ENCODE measurements at places on chromosomes 3 and 15.

GRCh38 chr3:13696699-13697098, 147.8 kb downstream of the FBLN2 start:
- no peak for DNase-seq

DNA sequence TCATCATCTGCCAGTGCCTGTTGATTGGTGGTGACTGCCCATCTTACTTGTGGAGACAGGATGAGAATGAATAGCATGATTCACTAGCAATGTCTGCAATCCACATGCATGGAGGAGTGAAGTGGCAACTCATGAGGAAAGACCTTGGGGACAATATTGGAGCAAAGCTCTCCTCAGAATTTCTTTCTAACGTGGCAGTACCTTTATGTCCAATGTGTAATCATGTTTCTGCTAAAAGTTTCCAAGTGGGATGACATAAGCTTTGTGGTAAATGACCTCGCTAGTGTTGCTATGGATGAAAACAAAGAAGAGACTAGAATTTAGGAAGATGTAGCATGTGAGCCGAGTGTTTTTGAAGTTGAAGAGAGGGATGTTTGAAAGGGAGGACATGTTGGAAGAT, 117.8 kb downstream of the CPNE4 start:
- no peak for DNase-seq

DNA sequence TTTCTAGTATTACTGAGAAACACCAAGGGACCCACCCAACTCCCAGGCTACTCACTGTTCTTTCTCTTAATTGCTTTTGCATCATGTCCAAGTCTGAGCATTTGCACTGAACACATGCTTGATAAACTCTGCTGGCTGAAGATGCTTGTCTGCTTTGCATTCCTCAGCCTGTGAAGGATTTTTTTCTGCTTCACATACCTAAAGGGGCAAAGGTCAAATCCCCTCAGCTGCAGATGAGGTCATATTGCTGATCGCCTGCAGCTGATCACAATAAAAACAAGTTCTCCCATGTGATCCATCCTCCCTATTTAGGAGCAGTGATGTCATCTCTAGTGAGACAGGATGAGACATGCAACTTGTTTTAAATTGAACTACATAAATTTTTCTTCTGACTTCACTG, 84.6 kb upstream of the DCBLD2 start:
- no peak for DNase-seq

GRCh38 chr15:52013151-52013791, 5.7 kb upstream of the MAPK6 start:
- no peak for DNase-seq

DNA sequence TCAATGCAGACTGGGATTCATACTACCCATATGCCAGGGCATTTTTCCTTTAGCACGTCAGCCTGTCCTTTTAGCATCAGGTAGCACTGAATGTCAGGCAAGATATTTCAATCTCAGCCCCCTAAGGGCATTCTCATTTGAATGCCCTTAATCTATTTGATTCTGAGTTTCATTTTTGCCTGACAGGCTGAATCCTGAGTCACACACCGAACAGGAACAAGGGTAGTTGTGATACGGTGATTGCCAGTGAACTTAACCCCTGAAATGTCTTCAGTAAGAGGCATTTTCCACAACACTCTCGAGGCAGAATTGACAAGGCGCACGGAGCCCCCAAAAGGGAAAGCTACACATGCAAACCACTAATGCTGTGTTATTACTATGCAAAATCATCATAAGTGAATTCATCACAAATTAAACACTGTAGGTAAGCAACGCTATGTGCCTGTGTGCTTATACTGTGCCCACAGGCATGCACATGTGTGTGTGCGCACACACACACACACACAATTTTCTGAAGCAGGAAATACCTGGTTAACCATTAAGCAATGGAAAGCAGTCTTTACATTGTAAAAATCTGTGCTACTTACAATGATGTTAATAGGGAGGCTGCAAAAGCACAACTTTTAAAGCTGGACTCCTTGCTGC, 130.4 kb downstream of the ZNF385D start:
- DNase-seq = no peak

DNA sequence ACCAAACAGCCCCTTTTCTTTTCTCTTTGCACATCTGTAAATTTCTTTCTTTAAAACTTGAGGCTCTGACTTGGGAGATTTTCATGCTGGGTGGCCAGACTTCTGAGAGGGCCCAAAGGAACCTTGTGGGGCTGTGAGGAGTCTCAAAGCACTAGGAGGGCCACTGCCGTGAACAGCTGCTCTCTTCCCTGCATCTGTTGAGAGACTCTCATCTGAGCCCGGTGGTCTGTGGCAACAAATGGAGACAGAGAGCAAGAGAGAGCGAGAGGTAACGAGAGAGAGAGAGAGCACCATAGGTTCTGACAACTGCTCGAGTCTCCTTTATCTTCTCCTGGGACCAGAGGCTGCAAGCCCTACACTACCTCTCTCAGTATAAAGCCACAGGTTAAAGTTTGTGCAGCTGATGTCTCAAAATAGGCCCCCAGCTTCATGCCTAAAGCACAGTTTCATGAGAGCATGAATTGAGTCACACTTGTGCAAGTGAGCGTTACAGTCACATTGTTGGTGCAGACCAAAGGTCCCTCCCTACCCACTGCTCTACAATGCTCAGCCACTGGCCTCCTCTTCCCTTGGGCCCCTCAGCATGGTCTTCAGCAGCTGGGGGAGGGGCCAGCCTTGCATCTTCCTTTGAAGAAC, 60.7 kb downstream of the ZNF621 start:
- DNase-seq = no peak

DNA sequence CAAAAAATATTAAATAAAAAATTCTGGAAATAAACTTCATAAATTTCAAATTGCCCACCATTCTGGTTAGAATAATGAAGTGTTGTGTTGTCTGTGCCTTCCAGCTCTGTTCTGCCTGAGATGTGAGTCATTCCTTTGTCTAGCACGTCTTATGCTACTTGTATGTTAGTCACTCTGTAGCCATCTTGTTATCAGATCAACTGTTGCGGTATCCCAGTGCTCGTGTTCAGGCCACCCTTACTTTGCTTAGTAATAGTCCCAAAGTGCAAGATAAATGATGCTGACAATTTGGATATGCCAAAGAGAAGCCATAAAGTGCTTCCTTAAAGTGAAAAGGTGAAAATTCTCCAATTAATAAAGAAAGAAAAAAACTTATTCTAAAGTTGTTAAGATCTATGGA, 527.5 kb downstream of the NAALADL2 start:
- no peak for DNase-seq

- DNase-seq = no peak
These were observed 57.0 kb downstream of the NEK10 start for GRCh38 chr3:27312044-27312668.

DNA sequence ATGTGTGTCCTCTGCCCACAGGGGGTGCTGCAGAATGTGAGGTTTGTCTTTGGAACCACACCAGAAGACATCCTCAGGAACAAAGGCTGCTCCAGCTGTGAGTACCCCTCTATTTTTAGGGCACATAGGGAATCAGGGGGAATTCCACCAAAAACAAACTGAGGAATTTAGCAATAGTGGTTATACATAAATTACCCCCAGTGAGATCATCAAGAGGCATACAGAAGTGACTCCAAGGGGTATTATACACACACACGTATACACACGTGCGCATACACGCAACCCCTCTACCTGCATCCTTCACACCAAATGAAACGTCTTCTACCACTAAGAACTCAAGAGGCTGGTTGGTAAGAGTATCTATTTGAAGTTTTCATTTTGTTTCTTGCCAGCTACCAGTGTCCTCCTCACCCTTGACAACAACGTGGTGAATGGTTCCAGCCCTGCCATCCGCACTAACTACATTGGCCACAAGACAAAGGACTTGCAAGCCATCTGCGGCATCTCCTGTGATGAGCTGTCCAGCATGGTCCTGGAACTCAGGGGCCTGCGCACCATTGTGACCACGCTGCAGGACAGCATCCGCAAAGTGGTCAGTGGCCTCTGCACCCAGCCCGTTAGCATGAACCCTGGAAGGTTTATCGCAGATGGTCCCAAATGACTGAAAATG, 2.9 kb downstream of the THBS1 start:
- DNase-seq = no peak

All from esophagus squamous epithelium (tissue), 5 donors.